Transverse colon (tissue), 4 donors: ENCODE measurements at places on chromosomes 13 and 19. TPM values are rescaled to one million over a fixed set of nuclear protein-coding genes. Genes with fewer than 3 reads are reported as not detected.

Gene TLE6
- total RNA-seq = not detected

Gene NLRP7
- total RNA-seq = not detected

DNA sequence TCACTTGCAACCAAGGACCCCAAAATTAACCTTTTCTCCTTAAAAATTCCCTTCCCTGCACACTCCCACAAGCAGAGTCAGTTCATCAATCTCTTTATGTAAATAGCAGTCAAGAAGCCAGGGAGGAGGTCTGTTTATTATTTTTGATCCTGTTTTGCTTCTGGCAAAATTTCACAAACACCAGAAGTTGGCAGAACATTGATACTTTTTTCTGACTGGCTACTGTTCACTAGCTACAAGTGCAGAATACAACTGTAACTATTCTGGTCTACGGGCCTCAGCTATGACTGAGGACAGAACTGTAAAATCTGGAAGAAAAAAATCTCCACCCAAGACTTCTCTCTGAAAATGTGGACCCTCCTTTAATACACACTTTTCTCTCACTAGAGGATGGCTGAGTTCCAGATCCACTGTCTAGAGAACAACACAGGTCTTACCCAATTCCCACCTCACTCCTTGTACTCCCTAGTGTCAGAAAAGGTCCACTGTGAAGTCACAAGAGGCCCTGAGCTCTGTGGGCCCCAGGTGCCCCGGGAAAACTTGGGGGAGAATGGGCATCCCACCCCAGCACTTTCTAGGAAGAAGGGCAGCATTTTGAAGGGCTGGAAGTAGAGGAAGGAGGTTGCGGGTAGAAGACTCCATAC is 14.5 kb downstream of the STARD13 start:
- no peak for DNase-seq

- peak; percentile 27 for DNase-seq
Observed at GRCh38 chr13:28622286-28622685, 36.6 kb upstream of the POMP start.

DNA sequence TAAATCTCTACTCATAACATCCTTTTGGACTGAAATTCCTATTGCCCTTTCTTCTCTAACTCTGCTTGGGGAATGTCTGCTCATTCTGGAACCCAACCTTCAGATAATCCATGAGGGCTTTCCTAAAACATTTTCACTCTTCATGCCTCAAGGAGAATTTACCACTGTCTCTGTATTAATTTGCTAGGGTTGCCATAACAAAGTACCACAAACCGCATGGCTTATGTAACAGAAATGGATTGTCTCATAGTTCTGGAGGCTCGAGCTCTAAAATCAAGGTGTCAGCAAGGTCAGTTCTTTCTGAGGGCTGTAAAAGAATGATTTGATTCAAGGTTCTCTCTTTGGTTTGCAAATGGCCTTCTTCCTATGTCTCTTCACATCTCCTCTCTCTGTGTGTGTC is 209.7 kb downstream of the LACC1 start:
- DNase-seq = no peak

DNA sequence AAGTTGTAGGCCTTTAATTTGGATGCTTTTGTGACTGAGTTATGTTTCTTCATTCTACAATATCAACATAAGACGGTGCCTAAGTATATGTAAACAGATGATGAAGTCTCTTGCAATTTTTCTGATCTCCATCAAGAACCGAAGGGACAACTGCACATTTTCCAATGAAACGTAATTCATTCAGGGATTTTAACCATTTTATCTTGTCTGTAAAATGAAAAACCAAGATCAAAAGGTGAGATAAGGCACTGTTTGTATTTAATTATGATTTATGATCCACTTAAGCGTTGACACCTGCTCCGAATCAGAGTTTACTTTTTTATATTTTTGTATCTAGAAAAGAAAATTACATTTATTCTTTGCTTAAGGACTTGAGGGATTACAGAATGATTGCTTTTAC is 556.8 kb upstream of the ARGLU1 start:
- no peak for DNase-seq

DNA sequence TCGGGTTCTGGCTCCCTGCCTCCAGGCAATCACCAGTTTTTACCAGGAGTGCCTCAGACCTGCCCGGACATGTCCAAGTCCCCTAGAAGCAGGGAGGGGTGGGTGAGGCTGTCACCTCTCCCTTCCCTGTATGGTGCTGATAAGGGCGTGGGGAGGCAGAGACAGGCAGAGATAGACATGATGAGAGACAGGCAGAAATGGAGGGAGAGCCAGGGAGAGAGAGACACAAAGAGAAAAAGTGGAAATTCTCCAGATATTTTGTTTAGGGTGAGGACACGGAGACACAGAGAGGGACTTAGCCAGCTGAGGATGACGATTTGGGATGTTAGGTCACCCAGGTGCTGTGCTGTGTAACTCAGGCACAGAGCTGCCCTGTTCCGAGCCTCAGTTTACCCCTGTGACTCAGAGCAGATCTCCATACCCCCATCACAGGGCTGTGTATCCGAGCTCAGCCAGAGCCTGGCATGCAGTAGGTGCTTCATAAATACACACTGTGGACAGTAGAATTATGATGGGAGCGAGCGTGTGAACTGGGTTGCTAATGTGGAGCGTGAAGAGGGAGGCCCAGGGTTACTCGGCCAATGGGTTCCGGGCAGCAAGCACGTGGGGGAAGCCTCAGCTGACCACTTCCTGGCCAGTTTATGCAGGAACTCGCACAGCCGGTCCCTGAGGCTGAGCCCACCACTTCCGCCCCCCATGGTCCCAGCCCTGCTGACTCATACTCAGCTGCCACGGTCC is 11.9 kb upstream of the GDF15 start:
- peak; percentile 84 for DNase-seq

GRCh38 chr13:73411067-73411809 is 352.4 kb downstream of the KLF5 start:
- DNase-seq = no peak

GRCh38 chr19:38569368-38569983 is 48.3 kb downstream of the MAP4K1 start:
- DNase-seq = no peak
